ENCODE measurements at places on chromosomes 6 and 20.

DNA sequence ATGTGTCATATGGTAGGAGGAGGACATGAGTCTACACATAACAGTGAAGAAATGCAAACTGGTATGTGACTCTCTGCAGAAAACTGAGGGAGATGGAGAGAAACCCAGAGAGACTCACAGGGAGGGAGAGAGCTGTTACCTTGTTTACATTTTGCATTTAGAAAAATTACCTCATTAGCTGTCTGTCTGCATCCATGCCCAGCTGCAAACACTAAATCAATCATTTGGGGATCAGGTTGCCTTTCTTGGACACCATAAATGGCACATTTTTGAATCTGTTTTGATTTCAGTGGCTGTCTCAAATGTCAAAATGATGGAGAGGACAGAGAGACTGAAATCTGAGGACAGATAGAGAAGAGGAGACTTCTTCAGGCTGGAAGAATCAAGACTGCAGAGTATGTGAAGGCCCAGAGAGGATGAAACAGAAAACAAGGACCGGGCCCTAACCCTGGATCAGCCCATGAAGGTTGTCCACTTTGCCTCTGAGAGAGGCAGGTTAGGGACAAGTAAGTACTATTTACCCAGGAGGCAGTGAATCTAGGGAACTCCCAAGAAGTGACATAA lies 92.2 kb downstream of the UNC5CL start:
- DNase-seq = peak; percentile 20

GRCh38 chr6:38503032-38503773 lies 136.5 kb downstream of the BTBD9 start:
- no peak for DNase-seq

DNA sequence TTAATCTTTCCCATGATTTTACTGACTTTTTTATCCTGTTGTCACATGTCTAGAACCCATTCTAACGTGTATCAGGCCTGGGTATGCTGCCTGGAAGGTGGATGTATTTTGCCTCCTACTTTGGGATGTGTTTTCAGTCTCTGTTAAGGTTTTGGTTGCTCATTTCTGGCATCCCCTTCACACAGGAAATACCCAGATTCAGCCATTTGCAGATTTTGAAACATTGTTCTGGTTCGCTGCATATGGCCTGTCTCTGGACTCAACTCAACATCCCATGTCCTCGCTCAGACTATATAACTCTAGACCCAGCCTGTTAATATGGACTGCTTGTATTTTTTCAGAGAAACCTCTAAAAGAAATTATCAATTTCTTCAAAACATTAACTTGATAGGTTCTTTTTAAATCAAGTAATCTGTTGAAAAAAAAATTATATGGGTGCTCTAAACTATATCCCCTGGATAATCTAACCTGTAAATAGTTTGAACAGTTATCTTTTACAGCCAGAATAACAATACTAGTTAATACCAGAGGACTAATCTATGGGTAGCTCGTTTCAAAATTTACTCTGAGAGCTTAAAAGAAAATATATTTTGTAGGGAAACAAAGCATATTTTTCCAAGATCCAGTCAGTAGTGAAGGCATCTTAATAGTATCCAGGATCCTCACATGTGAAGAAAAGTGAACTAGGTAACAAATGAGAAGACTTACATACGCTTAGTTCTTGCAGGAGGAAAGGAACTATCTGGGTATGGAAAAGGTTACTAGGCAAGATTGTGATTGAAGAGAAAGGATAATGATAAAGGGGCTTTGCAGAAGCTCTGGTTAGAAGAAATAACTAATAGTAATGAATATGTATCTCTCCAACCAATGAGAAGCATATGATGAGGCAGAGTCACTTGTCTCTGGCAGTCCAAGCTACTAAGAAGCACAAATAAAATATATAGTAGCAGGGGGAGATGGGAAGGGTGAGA lies 23.4 kb upstream of the HLA-DQB1 start:
- DNase-seq = no peak

- peak; percentile 82 for DNase-seq
Observed at GRCh38 chr6:27133281-27134227, 113.9 kb upstream of the PRSS16 start.

DNA sequence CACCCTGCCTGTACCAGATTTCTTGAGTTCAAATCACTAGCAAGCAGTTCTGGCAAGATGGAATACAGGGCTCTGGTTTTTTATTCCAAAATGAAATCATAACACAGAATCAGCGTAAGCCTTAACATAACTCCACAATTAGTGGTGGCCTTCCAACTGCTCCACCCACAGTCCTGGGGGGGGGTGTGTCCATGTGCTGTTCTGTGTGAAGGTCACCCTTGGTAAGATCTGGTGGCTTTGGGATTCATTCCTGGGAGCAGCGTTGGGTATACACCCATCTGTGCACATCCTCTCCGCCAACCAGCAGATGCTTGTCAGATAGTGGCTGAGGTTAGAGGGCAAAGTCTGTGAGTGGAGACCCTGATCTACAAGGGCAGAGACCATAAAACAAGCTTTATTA lies 49.9 kb upstream of the CD83 start:
- no peak for DNase-seq

GRCh38 chr6:116763906-116764628 lies 1.5 kb downstream of the FAM162B start:
- no peak for DNase-seq

DNA sequence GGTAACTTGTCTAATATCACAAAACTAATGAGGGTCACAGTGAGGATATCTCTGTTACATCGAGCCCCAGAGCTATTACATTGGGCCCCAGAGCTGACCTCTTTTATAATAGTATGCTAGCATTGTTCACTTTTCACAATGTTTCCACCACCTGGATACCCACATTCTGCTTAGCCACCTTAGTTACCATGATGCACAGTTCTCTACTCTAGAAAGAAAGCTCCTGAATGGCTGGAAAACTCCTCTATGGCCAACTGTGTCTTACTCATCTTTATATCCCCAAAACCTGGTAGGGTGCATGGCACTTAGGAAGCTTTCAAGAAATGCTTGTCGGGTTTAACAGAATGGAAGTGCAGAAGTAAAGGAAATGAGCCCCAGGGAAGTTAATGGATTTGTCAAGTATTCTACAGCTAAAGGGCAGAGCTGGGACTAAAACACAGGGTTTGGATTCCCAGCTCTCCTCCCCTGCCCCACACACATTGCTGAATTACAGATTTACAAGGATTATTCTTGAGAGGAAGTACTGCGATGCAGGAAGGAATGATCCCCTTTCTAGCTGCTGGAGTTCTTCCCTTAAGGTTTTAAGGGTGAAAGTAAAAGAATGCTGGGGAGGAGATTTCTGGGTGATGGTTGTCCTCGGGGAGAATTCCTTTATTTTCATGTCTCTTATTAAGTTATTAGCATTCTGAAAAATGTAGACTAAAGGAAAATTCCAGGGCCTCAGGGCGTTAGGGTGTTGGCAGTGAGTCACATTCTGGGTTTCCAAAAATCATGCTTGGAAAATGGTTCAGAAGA lies 16.1 kb upstream of the HINT3 start:
- peak; percentile 28 for DNase-seq

DNA sequence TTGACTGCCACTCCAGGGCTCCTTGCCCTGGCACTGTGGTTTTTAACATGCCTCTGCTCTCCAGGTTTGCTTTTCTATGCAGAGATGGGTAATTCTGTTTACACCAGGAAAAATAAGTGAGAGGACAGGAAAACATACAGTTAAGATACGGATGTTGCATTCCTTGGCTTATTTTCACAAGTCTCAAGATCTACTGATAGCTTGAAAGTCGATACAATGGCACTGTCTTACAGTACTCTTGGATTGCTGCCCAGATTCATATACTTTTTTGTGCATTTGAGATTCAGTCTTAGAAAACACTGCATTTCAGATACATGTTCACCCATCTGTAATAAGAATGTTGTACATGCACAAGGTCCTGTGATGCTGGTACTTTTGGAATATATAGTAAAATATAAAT lies 159.6 kb upstream of the FLRT3 start:
- no peak for DNase-seq

DNA sequence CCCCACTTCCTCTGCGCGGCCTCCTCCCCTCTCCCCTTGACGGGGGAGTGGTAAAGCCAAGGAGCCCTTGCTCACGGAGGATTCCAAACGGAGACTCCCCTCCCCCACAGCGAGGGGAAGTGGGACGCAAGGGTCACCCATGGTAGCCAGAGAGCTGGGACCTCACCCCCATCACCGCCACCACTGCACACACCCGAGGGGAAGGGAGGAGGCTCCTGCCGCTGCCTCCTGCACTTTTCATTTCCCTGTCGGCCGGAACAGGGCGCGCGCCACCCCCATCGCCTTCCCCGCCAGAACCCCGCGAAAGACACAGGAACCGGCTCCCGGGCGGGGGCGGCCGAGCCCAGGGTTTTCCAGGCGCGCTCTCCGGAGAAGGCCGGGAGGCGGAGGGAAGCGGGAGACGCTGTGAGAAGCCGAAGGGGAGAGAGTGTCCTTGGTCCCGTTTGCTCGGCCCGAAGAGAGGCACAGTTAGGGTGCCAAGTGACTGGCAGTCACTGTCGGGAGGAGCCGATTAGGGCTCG lies 789 bp downstream of the CCND3 start:
- DNase-seq = peak; percentile 34

GRCh38 chr6:43949551-43949991 lies 177.7 kb downstream of the MRPL14 start:
- peak; percentile 64 for DNase-seq

GRCh38 chr6:9467741-9468140 lies 947.1 kb downstream of the TFAP2A start:
- peak; percentile 79 for DNase-seq

DNA sequence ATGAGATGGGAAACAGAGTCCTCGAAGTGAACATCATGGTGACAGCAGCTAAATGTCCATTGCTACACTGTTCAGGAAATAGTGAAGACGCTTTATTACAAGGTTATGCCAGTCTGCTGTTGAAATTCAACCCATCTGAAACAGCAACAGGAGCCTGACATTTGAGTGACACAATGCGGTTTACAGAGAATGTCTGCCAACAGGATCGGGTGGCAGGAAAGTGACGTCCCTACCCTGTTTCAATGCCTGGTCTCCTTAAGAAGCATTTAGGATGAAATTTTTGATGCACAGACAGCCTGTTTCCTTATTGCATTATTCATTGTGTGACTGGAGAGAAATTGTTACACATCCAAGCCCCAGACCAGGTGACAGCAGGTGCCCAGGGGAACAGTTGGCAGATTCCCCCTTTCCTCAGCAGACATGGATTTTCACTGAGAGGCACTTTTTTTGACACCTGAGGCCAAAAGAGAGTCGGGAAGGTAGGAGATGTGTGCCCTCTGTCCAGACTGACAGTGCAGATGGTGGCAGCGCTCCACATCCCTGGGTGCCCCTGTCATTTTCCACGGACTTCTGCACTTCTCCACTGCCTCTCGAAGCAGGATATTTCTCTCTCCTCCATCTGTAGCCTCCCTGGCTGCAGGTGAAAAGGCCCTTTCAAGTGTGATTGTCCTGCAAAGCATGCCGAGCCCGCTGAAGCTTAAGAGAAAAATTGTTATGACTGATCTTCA lies 87.9 kb downstream of the BFSP1 start:
- no peak for DNase-seq

DNA sequence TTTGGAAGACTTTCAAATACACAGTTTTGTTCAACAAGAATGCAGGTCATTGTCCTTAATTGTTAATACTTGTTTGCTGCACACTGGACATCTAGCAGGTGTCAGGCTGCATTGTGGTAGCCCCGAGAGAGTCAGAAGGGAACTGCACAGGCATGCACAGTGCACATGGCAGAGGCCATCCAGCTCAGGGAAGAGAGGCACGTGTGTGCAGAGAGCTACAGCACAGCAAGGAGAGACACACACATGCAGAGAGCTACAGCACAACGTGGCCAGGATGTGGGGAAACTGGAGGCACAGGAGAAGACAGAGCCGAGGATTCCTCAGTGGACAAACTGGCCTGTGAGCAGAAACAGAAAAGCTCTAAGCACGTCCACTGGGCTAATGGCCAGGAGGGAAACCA lies 272.0 kb downstream of the SMOC2 start:
- no peak for DNase-seq

DNA sequence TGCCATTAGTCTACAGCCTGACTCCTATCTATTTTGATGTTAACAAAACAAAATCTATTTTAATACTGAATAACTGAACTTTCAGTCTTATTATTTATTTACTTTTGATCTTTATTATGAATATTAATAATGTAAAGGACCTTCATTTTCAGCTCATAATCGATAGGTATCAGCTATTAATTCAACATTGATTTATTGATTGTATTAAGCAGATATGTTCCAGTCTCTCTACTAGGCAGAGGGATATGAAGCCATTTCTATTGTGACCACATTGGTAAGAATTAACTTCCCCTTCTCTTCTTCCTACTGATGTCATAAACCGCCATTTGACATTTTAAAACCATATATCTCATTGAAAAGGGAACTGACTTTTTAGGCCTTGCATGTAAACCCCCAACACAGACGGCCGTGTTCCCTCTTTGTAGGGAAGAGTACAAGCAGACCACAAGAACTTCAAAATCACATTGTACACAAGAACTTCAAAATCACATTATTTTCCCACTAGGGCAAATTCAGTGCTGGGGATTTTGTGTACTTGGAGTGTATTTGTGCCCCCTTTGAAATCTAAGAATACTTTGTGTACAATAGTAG lies 69.5 kb upstream of the FABP7 start:
- DNase-seq = no peak

DNA sequence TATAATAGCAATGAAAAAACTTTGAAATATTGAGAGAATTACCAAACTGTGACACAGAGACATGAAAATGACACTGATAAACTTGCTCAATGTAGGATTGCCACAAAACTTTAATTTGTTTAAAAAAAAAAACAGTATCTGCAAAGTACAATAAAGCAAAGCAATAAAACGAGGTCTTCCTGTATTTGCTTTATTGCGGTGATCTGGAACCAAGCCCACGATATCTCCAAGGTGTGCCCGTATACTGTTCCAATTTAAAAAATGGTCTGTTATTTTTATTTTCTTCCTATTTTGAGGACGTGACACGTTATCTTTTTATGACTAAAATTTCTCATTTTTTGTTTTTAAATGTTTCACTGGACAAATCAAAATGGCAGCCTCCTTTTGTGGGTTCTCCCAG lies 25.5 kb downstream of the EYA2 start:
- DNase-seq = no peak

GRCh38 chr6:159533016-159533415 lies 160.0 kb downstream of the SOD2 start:
- DNase-seq = peak; percentile 52

GRCh38 chr6:41892921-41893564 lies 2.1 kb downstream of the USP49 start:
- no peak for DNase-seq

GRCh38 chr6:167549213-167549612 lies 224.3 kb downstream of the TTLL2 start:
- DNase-seq = no peak

Data from fibroblast of skin of right quadriceps (primary cell).